ENCODE measurements at places on chromosomes 3 and 15. TPM values are rescaled to one million over a fixed set of nuclear protein-coding genes. Genes with fewer than 3 reads are reported as not detected.

The ALPK3 gene
- total RNA-seq: 0.87 TPM

The IGSF10 gene
- 1.3 TPM for total RNA-seq

The STRIT1 gene
- not detected for total RNA-seq

The C3orf22 gene
- not detected for total RNA-seq

The MDFIC2 gene
- total RNA-seq: not detected

The SLC9C1 gene
- not detected for total RNA-seq

The VILL gene
- 8.0 TPM for total RNA-seq

The DUOXA2 gene
- total RNA-seq: not detected

The PPARG gene
- total RNA-seq: 45.4 TPM

The SLC28A1 gene
- not detected for total RNA-seq

The GRAMD1C gene
- total RNA-seq: 7.1 TPM

The NEK10 gene
- total RNA-seq: 38.5 TPM

The SERPINI2 gene
- not detected for total RNA-seq

The MED12L gene
- 0.44 TPM for total RNA-seq

The WDR49 gene
- 1.0 TPM for total RNA-seq

The CFAP20DC gene
- 6.8 TPM for total RNA-seq

The CLEC3B gene
- total RNA-seq: 12.1 TPM

The CYP1A2 gene
- not detected for total RNA-seq

The PPP1R14D gene
- not detected for total RNA-seq

The SRPRB gene
- 89.0 TPM for total RNA-seq

The C2CD4B gene
- total RNA-seq: not detected

The PLD1 gene
- total RNA-seq: 24.1 TPM

The GOLGA8Q gene
- total RNA-seq: 1.5 TPM

The ARL6IP5 gene
- total RNA-seq: 163 TPM

The ADPRH gene
- total RNA-seq: 3.6 TPM

The ITGB5 gene
- 167 TPM for total RNA-seq

The SRGAP3 gene
- total RNA-seq: 7.8 TPM

The GTF2A2 gene
- total RNA-seq: 39.4 TPM

The SEMA3B gene
- total RNA-seq: 26.0 TPM

The TMEM158 gene
- 82.2 TPM for total RNA-seq

The SLC25A20 gene
- total RNA-seq: 18.5 TPM

The TP63 gene
- total RNA-seq: under 0.01 TPM

The MUC4 gene
- total RNA-seq: not detected

The AEN gene
- 42.6 TPM for total RNA-seq

The SPRED1 gene
- total RNA-seq: 50.5 TPM

The TMA7 gene
- 178 TPM for total RNA-seq

The UNC45A gene
- 131 TPM for total RNA-seq

The MAGI1 gene
- 17.6 TPM for total RNA-seq

The HTR3E gene
- total RNA-seq: not detected

The CPN2 gene
- not detected for total RNA-seq

The SH2D7 gene
- total RNA-seq: under 0.01 TPM

The INO80 gene
- total RNA-seq: 27.1 TPM

The GHRL gene
- not detected for total RNA-seq

The MYH15 gene
- 0.50 TPM for total RNA-seq

The CRABP1 gene
- total RNA-seq: not detected

The CTXND1 gene
- total RNA-seq: not detected

The NR1I2 gene
- not detected for total RNA-seq

The FSIP1 gene
- 1.6 TPM for total RNA-seq

The DUOX1 gene
- total RNA-seq: under 0.01 TPM

The SLC24A5 gene
- not detected for total RNA-seq

The RPL29 gene
- 1,056 TPM for total RNA-seq

The DPPA2 gene
- not detected for total RNA-seq

The ATP10A gene
- 5.8 TPM for total RNA-seq

The FBXW12 gene
- 0.15 TPM for total RNA-seq

The DNAH1 gene
- total RNA-seq: 5.0 TPM

The CADM2 gene
- 0.15 TPM for total RNA-seq

The CCDC50 gene
- 112 TPM for total RNA-seq

The ANAPC13 gene
- 115 TPM for total RNA-seq

The PIGZ gene
- total RNA-seq: 3.6 TPM

Data from smooth muscle cell of trachea (primary cell).